Daoy (cell line): ENCODE measurements at places on chromosomes 6 and 20. TPM values are rescaled to one million over a fixed set of nuclear protein-coding genes. Genes with fewer than 3 reads are reported as not detected.

The DNMT3B gene
- 3.7 and 5.4 TPM in 2 replicates for total RNA-seq

The BTNL2 gene
- not detected in 2 replicates for total RNA-seq

The GHRH gene
- total RNA-seq, result not detected in 2 replicates

The PLCB4 gene
- total RNA-seq, result 0.54 and 3.7 TPM in 2 replicates

- no peak for DNase-seq
Measured at GRCh38 chr20:43465625-43465943, 7.9 kb downstream of the SRSF6 start.

DNA sequence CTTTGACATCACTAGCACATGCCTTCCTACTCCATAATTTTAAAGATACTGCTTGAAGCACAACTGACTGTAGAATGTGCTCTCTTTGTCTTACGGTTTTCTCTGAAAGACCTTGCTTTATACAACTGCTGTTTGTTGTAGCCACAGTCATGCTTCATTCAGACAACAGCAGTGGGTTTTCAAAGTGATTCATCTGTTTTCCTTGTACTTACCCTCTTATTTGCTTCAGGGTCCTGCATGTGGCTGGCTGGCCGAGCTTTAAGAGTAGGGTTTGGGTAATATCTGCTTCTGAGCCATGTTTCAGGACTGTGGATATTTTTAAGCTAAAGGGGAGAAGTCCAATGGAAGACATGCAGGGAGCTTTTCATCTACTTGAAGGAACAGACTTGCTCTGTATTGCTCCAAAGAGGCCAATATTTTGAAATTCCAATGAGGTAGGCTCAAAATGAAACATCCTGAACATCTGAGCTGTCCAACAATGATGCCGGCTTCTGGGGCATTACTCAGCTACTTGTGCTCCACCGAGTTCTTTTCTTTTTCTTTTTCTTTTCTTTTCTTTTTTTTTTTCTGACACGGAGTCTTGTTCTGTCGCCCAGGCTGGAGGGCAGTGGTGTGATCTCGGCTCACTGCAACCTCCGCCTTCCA lies 160.2 kb upstream of the SGK1 start:
- DNase-seq, result no peak

DNA sequence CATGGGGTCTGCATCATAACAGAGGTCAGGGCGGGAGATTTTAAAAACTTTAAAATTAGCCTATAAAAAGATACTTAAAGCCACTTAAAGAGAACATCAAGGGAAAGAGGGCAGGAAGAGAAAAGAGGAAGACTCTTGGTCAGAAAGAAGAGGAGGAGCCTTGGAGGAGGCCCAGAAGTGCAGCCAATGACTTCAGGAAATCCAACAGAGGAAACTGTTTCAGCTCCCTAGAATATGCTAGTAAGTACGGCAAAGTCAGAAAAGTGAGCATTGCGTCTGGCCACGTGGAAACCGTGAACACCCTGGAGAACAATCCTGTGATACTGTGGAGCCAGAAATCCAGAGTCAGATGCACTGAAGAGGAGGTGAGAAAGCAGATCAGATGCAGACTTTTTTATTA lies 22.5 kb upstream of the NHSL1 start:
- DNase-seq, result no peak

GRCh38 chr6:107083047-107083768 lies 32.1 kb downstream of the BEND3 start:
- DNase-seq, result no peak

GRCh38 chr6:76035713-76036112 lies 36.7 kb downstream of the IMPG1 start:
- DNase-seq, result no peak

GRCh38 chr20:56429502-56429901 lies 17.4 kb downstream of the CASS4 start:
- peak; percentile 67 for DNase-seq
